CD4-positive, alpha-beta T cell treated with Interleukin-4 for 4 hours (primary cell): ENCODE measurements at places on chromosomes 6 and 20.

GRCh38 chr6:67369679-67370078 lies 1265.4 kb upstream of the ADGRB3 start:
- DNase-seq = no peak

GRCh38 chr6:147660334-147661311 lies 152.1 kb downstream of the SAMD5 start:
- DNase-seq = no peak

- DNase-seq = no peak
These were observed 29.5 kb upstream of the LYRM2 start for GRCh38 chr6:89667872-89668556.

- DNase-seq = peak; percentile 24
These were observed 53.6 kb downstream of the CDC40 start for GRCh38 chr6:110233770-110234374.

- DNase-seq = peak; percentile 79
These were observed at the start of gene THEMIS for GRCh38 chr6:127900935-127901334. TSS of gene THEMIS (minus strand) at chr6:127901058. CDS start at chr6:127900932, 126 bp downstream.

DNA sequence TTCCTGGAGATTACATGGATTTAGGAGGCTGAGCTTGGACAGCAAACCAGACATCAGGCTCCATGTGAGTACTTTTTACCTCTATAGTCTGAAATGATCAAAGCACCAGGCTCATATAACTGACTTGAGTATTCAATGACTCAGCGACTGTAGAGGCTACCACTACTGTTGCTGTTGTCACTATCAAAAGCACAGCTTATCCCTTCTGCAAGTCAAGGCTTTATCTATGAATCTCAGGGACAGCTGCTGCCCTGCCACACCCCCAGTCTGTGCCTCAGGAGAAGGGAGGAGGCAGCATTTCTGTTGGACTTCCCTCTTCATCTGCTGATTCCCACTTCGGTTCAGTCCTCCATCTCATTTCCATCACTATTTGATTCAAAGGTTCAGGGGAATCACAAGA lies 80.5 kb upstream of the CNR1 start:
- DNase-seq = no peak

- no peak for DNase-seq
These were observed 6.3 kb downstream of the MAP1LC3A start for GRCh38 chr20:34564833-34565232.

GRCh38 chr6:42217157-42217518 lies 523 bp downstream of the MRPS10 start:
- no peak for DNase-seq

GRCh38 chr6:112639391-112639831 lies 292.3 kb downstream of the RFPL4B start:
- no peak for DNase-seq

- peak; percentile 11 for DNase-seq
These were observed 29.3 kb downstream of the ADGRG6 start for GRCh38 chr6:142331075-142331551.

GRCh38 chr6:157181649-157182048 lies 141.7 kb downstream of the TMEM242 start:
- no peak for DNase-seq

GRCh38 chr6:56807989-56808337 lies 146.9 kb upstream of the BEND6 start:
- no peak for DNase-seq

DNA sequence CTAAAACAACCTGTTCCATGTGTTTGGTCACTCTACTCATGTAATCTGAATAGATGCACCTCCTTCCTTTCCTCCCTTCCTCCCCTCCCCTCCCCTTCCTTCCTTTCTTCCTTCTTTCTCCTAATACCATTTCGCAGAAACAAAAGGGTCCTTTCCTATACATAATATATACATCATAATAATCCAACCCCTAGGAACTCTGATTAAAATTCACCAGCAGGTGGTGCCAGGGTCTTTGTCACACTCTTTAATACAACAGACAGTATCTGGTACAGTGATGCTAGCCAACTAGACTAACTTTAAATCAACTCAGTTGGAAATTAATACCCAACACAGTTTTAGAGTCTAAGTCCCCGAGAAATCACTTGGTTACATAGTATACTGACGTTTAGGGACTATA lies 181.2 kb upstream of the SHLD1 start:
- DNase-seq = peak; percentile 72
